ENCODE measurements at places on chromosomes 5 and 9. TPM values are rescaled to one million over a fixed set of nuclear protein-coding genes. Genes with fewer than 3 reads are reported as not detected.
A peak's percentile ranks its signal among the peaks of the same experiment; 100 is the strongest.

ABLIM3 gene
- 5.6 TPM for total RNA-seq

DNA sequence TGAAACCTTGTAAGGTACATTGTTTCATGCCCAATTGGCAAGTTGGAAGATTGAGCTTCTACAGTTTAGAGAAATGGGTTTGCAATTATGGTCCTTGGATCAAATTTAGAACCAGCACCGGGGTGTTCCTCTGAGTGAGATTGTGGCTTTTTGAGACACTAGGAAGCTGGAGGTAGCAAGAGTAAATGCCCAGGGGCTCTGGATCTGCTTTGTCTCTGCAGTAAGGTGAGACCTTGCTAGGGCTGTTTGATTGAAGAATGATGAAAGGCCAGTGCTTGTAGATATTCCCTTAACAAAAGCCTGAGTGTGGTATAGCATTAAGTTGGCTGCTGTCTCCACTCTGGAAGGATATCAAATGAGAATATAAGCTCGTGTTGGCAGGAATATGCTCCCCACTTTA is 36.0 kb downstream of the WWC1 start:
- peak; percentile 8 for DNase-seq

DNA sequence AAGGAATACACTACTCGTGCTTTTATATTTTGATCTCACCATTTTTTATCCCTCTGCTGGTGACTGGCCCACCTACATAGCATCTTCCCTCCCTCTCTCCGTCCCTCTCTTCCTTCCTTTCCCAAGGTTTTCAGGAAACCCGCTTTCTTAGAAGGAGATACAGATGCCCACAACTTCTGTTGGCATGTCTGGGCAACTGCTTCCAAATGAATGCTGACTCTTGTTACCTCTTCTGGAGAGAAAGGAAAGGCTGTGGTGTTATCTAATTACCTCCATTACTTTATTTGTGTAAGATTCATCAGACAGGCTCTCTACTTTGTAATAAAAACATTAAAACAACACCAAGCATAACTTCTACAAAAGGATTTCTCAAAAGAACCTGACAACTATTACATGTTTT is 20.2 kb downstream of the FANCC start:
- no peak for DNase-seq

DNA sequence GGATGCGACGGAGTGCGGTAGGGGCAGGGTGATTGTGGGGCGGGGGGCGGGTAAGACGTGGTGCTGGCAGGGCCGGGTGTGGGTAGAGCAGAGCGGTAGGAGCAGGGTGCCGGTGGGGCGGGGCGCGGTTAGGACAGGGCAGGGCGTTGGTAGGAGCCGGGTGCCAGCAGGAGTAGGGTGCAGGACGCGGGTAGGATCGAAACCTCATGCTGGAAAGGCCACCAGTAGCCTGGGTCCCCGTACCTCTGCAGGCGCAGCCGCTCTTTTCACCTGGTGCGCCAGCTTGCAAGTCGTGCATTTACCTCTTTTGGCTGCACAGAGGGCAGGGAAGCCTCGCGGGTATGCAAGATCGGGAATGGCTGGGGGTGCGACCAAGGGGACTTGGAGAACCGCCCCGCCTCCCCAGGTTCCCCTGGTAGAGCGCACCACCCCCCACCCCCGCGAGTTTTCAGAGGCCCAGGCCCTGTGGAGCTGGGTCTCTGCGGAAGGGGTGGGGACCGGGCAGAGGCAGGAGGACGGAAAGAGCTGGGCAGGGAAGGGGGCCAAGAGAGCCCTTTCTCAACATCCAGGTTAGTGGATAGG is 104.8 kb upstream of the SIMC1 start:
- no peak for DNase-seq

Measured in GM23248 (cell line).